ENCODE measurements at places on chromosomes 3 and 15.

DNA sequence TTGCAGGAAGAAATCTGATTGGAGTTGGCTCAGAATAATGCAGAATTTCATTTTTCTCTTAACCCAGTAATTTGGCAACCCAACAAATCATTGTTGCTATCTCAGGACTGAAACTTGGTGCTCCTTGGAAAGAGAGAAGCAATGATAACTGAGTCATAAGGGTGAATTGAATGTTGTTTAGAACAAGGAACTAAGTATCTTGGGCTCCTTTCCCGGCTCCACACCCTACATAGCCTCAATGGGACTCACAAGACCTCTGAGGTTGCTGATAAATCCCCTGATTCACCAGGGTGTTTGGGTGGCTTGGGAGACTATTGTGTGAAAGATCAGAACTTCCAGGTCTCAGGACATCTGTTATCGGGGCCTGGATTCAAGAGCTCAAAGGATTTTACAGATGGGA is 7.8 kb upstream of the RAB8B start:
- DNase-seq: no peak

- DNase-seq: no peak
Measured at GRCh38 chr3:185534511-185534910, 17.9 kb downstream of the LIPH start.

- DNase-seq: no peak
Measured at GRCh38 chr3:126464093-126464492, 11.6 kb downstream of the ZXDC start.

- DNase-seq: no peak
Measured at GRCh38 chr3:57331078-57331610, 38.7 kb upstream of the ASB14 start.

GRCh38 chr3:63654931-63655330 is 2.5 kb downstream of the SNTN start:
- DNase-seq: no peak

- peak; percentile 36 for DNase-seq
Measured at GRCh38 chr15:46080016-46080415, 445.2 kb downstream of the SQOR start.

- peak; percentile 48 for DNase-seq
Measured at GRCh38 chr3:197394464-197395321, 96.3 kb upstream of the DLG1 start.

DNA sequence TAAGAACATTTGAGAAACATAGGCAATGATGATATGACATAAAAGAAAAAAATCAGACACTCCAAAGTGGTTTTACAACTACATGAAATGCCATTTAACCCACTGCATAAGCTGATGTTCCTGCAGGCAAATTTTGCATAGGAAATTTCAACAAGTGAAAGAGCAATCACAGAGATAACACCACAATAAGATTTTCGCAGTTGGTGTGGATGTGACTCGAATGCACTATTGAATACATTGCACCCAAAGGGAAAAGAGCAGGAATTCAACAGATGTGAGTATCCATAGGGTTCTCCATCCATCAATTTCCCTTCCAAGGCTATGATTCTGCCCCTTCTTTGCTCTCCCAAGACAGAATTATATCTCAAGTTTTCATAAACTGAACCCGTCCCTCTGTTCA is 456.1 kb downstream of the RAP2B start:
- DNase-seq: no peak

GRCh38 chr3:47228088-47228487 is 54.5 kb downstream of the KIF9 start:
- DNase-seq: peak; percentile 37

- DNase-seq: no peak
Measured at GRCh38 chr3:176587089-176587488, 610.2 kb downstream of the TBL1XR1 start.

GRCh38 chr15:77649610-77650009 is 16.9 kb upstream of the LINGO1 start:
- no peak for DNase-seq

- DNase-seq: no peak
Measured at GRCh38 chr3:141070727-141071357, 19.7 kb downstream of the SPSB4 start.

DNA sequence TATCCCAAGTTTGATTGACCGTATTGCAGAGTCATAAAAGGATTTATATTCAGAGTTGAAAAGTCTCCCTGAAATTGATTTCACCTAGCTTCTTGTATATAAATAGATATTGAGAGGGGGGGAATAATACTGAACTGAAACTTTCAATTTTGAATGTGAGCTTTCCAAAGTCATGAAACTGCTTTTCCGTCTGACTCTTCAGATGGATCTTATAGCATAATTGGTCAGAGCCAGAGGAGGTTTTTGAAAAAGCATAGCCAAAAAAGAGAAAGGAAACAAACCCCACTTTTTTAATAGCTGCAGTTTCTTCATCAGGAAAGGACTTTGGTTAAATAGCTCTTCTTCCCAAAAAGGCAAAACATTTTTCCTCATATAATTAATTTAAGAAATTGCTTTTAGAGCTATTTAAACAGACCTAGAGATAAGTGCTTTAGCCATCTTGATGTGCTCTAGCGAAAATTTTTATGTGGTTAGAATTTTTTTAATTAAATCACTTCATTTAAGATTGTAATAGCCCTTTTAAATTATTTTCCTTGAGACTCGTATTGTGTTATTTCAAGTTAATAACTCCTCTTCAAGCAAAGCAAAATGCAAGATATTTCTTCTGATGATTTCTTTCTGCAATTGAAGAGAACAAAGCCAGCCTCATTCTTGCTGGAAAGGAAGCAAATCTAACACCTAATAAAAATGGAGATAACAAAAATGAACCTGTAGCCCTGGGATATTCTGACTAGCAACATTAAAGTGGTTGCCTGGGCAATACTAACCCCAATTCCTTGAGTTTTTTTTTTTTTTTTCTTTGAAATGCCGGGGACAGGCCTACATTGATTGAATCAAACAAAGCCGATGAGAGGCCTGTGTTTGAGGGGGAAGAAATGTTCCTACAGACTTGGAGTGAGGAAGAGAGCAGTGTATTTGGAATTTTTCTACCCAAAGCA is 173.6 kb downstream of the PTPRG start:
- DNase-seq: no peak

GRCh38 chr3:63631670-63632069 is 20.8 kb upstream of the SNTN start:
- no peak for DNase-seq

- DNase-seq: no peak
Measured at GRCh38 chr3:195540511-195540910, 2.6 kb downstream of the PPP1R2 start.

- no peak for DNase-seq
Measured at GRCh38 chr3:175484666-175485065, 625.5 kb downstream of the NAALADL2 start.

GRCh38 chr3:46665763-46666452 is 27.6 kb downstream of the ALS2CL start:
- DNase-seq: no peak

DNA sequence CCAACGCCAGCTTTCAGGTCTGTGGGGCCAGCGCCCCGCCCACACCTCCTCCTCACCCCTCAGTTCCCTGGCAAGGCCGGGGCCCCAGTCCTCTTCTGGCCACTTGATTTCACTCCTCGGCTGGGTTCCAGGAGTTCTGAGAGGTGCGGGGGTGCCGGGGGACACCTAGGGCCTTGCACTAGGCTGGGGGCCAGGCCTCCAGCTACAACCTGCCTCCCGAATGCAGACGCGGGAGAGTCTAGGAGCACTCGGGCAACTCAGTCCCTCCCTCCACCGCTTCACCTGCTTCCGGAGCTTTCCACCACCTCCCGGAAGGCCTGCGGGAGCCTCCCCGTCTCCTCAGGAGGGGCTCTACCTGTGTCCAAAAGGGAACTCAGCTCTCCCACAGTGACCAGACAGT is 35.6 kb downstream of the TNK2 start:
- DNase-seq: no peak

- DNase-seq: no peak
Measured at GRCh38 chr15:37934340-37934739, at the start of gene TMCO5A. TSS of gene TMCO5A (plus strand) at chr15:37934640. CDS start at chr15:37936324, 1,684 bp downstream.

DNA sequence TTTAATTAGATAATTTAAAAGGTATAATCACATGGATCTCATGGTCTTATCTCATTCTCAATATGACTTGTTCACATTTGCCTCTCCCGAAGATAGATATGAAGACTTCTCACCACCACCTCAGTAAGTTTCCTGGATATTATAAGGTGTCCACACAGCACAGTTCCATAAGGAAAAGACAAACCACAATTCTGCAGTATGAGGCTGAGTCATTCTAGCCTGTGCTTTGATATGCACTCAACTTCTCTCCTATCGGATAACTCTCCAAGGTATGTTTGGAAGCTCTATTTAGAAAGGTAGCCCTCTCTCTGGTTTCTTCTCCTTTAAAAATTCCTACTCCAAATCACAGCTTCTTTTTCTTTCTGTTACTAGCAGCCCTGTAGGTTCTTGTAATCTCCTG is 612.8 kb downstream of the ZPLD1 start:
- no peak for DNase-seq

GRCh38 chr3:184986366-184986889 is 166.4 kb downstream of the C3orf70 start:
- no peak for DNase-seq

GRCh38 chr3:29755416-29755815 is 474.5 kb downstream of the RBMS3 start:
- DNase-seq: no peak

DNA sequence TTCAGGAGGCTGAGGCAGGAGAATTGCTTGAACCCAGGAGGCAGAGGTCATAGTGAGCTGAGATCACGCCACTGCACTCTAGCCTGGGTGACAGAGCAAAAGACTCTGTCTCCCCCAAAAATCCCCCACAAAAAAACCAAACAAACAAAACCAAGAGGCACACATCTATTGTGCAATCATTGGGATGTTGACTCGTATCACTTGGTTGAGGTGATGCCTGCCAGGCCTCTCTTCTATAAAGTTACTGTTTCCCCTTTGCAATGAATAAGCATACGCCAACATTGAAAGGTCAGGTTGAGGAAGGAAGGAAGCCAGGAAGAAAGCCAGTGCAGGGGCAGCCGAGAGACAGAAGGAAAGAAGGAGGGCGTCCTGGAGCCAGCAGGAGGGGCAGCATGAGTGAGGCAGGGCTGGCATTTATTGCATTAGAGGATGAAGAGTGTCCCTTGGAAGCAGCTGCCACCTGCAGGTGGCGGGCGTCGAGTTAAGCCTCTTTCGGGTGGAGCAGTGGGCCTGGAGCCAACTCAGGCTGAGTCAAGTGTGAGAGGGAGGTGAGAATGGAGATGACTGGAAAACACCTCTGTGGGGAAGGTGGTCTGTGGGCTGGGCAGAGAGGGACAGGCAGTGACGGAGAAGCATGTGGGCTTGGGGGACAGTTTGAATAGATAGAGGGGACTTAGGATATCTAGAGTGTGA is 8.3 kb upstream of the CSPG4 start:
- DNase-seq: peak; percentile 61

DNA sequence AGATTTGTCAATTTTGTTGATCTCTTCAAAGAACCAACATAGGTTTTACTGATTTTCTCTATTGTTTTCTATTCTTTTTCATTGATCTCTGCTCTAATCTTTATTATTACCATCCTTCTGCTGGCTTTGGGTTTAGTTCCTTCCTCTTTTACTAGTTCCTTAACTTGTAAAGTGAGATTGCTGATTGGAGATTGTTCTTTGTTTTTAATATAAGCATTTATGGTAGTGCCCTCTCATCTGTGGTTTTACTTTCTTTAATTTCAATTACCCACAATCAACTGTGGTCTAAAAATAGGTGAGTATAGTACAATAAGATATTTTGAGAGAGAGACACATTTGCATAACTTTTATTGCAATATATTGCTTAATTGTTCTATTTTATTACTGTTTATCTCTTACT is 13.2 kb upstream of the CLRN1 start:
- no peak for DNase-seq

DNA sequence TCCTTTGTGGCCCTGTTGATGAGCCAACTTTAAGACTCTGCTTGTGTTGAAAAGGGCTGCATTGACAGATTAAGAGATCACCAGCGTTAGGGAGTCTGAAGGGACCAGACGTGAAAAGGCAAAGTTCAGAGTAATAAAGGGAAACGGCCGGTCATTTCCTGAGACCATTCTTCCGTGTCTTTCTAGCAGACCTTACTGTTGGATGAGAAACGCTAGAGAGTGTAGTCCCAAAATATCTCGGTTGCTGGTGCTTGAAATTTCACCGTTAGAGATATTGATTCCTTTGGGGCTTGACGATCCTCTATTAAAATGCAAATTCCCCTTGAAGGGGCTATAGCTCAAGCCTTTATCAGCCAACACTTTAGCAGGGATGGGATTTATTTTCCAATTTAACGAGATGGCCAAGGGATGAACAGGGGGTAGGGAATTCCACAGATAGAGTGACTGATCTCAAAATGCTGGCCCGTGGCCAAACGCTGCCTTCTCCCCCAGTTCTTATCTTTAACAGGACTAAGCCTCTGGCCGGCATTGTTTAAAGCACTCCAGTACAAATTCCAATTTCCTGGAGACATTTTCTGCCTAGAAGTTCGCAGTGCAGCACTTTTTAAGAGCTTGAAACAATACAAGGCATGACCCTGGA is 250.4 kb downstream of the TJP1 start:
- DNase-seq: peak; percentile 49

- no peak for DNase-seq
Measured at GRCh38 chr15:26954403-26954802, 16.6 kb upstream of the GABRG3 start.

DNA sequence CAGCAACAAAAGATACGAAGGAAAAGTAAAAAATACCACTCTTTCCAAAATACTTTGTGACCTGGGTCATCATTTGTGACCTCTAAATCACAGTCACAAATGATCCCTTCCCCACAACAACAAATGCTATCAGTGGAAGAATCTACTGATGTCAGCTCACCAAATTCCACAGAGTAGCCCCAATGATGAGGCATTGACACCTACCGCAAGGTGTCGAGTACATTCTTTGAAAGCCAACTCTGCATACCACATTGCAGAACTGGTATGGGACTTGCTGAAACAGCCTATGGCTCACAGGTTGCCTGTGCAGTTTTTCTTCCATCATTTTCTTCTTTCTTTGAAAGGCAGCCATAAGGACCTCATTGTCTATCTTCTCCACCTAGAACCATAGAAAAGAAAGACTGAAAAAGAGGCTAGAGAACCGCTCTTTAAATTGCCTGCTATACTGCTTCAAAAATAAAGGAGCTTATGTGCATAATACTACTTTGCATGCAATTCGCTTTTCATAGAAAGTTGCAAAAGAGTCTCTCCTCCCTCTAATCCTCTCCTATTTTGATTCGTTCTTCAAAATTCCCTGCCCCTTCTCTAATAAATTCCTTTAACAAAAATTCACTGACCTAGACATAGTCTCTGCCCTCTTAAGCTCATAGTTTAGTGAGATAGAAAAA is 21.4 kb upstream of the KPNA1 start:
- DNase-seq: no peak

DNA sequence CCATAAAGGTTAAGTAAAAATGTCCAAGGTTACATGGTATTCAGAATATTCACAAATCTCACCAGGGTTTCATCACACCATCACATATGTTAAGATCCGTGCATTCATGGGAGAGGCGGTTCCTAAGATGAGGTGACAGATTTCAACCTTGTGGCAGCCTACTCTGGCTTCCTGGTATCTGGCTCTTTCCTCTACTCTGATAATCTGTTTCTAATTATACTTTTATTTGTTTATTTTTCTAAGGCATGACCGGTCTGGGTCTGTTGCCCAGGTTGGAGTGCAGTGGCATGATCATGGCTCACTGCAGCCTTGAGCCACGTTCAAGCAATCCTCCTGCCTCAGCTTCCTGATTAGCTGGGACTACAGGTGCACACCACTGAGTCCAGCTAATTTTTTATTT is 34.4 kb downstream of the RAF1 start:
- peak; percentile 15 for DNase-seq

All from dermis blood vessel endothelial cell (primary cell).